ENCODE measurements at places on chromosomes 16 and 17.

DNA sequence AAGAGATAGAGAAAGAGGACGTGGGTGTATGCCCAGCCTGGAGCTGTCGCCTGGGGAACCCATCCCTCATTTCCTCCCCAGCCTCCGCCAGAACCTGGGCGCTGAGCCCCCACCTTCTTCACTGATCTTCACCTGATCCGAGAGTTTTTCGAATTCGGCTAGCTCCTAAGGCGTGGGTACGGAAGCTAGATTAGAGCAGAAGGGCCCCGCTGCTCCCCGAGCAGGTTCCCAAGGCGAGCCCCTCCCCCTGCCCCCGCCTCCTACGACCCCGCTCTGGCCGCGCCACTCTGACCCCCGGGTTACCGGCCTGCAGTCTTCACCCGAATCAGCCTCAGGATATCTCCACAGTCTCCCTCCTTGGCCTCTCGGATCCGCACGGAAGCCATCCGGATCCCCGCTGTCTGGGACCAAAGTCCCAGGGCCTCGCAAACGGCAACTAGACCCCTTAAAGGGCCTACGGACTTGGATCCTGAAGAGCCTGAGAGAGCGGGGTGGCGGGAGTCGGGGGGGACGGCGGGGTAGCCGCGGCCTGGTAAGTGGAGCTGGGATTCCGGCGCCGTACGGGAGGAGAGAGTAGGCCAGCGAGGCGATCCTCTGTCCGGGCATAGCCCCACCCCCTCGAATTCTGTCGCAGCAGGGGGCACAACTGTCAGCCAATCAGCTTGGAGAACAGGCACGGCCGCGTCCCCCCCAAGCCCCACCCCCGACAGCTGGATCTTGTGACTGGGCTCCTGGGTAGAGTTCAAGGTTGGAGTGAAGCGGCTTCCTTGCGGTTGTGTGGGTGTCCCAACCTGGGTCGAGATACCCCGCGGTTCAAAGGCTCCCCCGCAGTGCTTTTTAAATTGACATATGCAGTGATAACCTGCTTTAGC lies at the start of gene SAT2:
Gene SAT2, minus strand, starts transcription at position 572 of the 872 bp plus-strand sequence. Its CDS starts 186 bp downstream, at position 386.
- peak; percentile 86 for DNase-seq
- no peaks in the 10 kb centered on the region for H3K27me3 ChIP-seq
- peak within 1 kb of the TSS; percentile 92 for H3K4me3 ChIP-seq
- H3K4me1 ChIP-seq: peaks cover 11% of the 10 kb centered on the region

GRCh38 chr16:9114112-9114511 lies 22.7 kb downstream of the HAPSTR1 start:
- H3K27me3 ChIP-seq: no peaks in the 10 kb centered on the region
- DNase-seq: no peak
- H3K27ac ChIP-seq: peak overlapping the region; percentile 78
- H3K4me1 ChIP-seq: peaks cover 91% of the 10 kb centered on the region
- peaks cover 57% of the 10 kb centered on the region for H3K36me3 ChIP-seq
- H3K4me3 ChIP-seq: peak overlapping the region; percentile 42

GRCh38 chr17:38341035-38341721 lies 2.6 kb downstream of the GPR179 start:
- no peak overlapping the region for H3K4me3 ChIP-seq
- no peaks in the 10 kb centered on the region for H3K27me3 ChIP-seq
- H3K4me1 ChIP-seq: no peaks in the 10 kb centered on the region
- no peak for DNase-seq

GRCh38 chr17:4728124-4728523 lies 3.1 kb upstream of the MED11 start:
- no peaks in the 10 kb centered on the region for H3K27me3 ChIP-seq
- DNase-seq: peak; percentile 48
- peak overlapping the region; percentile 97 for H3K27ac ChIP-seq
- H3K4me1 ChIP-seq: peaks cover 57% of the 10 kb centered on the region

DNA sequence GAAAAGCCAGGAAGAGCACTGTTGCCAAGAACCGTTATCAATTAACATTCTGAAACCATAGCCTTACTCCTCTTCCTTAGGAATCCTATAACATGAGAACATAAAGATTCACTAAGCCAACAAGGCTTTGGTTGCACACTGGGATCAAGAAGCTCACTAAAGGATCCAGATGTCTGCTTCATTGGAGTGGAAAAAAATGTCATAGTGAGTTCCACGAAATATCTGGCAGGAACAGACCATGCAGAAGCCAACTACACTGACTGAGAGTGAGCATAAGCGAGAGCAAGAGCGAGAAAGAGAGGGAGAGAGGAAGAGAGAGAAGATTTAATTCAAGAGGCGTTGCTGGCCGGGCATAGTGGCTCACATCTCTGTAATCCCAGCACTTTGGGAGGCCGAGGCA lies 13.4 kb upstream of the MEIOC start:
- no peaks in the 10 kb centered on the region for H3K4me1 ChIP-seq
- peaks cover 20% of the 10 kb centered on the region for H3K27me3 ChIP-seq
- no peak overlapping the region for H3K4me3 ChIP-seq
- DNase-seq: no peak
